Bone marrow (tissue), 2 donors: ENCODE measurements at places on chromosomes 16 and 17.

DNA sequence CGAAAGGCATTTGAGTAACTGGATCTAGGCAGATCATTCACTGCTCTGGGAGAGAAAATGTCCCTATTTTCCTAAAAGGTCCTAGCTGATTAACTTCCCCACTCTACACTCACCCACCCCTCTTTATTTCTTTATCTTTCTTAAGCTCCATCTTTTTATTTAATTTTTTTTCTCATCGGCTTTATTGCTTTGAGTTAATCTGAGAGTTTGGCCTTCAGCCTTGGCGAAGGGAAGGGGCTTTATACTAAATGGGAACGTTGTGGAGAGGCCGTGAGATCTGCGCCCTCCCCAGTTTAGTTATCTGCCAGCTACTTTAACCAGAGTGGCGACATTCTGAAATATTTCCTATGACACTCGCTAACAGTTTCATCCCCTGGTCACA is 882 bp upstream of the TOX3 start:
- no peak for DNase-seq

GRCh38 chr16:73043828-73044467 is 4.0 kb downstream of the ZFHX3 start:
- no peak for DNase-seq

DNA sequence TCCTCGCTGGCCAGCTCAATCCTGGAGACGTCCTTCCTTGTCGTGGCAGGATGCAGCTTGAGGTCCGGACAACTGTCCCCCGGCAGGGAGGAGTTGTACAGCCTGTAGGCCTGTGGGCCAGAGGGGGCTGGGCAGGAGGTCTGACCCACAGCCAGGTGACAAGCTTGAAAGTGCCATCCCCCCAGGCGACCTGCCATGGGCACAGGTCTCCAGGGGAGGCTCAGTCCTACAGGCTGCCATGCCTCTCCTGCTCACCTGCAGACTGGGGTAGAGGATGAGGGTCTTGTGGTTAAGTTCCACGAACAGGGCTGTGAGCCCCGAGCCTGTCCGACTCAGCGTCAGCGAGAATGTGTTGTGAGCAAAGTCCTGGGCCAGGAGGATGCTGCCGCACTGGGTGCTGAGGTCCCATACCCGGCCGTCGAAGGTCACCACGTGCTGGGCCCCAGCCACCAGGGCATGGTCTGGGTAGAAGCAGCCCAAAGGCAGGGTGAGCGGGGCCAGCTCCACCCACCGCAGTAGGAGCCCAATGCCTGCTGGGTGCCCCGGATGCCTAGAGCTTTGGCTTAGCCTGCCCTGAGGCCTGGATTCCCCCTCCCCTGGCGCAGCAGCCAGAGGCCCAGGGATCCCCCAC is 39.8 kb downstream of the RMI2 start:
- no peak for DNase-seq

DNA sequence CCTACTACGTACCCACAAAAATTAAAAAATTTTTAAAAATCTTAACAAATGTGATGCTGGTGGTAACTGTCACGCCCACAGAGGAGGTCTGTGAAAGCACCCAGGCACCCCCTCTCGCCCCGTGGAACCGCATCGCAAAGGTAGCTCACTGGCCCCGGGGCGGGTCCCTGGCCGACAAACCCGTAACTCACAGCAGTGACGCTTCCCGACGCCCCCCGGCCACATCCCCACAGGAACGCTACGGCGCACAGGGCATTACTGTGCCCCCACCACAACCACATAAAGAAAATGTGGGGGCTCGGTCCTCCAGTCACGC is 366 bp downstream of the ANKS3 start:
- DNase-seq: no peak

DNA sequence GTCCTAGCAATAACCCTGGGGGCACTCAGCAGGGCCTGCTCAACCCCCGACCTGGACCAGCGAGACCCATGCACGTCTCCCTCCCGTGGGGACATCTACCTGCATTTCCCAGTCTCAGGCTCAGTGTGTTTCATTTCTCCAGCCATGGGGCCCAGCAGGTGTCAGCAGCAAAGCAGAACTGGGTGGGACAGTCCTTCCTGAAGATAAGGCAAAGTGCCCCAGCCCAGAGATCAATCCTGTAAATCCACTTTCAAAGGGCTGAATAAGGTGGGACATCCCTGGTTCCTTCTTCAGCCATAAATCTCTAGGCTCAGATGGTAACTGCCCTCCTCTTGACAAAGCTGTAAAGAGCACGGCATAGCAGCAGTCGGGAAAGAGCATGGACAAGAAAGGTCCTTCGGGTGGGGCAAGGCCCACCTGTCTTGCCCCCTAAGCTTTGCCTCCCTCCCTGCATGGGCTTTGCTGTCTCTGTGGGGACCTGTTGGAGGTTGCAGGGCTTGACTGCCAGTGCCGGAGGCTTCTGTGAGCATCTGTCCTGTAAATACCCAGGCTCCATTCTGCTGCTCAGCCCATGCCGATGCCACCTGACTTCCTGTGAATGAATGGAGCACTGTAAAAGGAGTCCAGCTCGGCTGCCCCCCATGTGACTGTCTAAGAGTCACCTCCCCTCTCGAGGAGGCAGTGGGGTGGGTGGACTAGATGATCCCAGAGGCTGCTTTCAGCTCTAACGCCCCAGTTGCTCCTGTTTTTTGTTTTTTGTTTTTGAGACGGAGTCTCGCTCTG is 84.8 kb upstream of the TBC1D3K start:
- no peak for DNase-seq

- no peak for DNase-seq
Measured at GRCh38 chr17:10613775-10614513, 43.2 kb downstream of the MYH3 start.

DNA sequence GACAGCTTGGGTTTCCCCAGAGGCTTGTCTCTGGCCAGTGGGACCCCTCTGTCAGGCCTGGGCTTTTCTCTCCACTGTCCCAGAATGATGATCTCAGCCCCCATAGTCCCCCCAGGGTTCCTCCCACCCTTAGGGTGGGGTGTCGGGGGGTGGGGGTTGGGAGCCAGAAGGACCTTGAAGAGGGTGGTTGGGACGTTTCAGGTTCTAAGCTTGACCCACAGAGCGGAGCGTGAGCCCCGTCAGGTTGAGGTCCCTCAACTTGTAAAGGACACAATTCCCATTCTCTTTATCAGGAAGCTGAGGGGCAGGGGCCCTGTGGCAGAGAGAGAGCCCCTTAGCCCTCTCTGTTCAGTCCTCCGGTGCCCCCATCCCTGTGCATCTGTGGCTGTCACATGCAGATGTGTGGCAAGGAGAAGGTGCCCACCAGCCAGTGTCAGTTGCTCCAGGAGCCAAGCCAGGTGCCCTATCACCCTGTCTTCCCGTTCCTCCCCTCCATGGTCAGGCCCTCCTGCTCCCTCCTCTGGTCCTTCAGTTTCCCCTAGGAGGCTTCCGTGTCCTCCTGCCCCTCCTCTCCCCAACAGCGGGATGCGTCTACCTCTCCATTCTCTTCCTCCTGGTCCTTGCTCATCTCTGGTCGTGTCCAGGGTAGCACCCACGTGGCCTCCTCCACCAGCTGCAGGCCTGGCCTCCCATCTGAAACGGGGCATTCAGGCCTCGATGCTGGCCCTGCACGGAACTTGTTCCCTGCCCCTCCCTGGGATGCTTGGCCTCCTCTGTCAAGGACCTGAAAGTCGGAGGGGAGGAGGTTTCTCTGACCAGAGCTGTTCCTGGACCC is 1.5 kb upstream of the NTN3 start:
- DNase-seq: no peak

DNA sequence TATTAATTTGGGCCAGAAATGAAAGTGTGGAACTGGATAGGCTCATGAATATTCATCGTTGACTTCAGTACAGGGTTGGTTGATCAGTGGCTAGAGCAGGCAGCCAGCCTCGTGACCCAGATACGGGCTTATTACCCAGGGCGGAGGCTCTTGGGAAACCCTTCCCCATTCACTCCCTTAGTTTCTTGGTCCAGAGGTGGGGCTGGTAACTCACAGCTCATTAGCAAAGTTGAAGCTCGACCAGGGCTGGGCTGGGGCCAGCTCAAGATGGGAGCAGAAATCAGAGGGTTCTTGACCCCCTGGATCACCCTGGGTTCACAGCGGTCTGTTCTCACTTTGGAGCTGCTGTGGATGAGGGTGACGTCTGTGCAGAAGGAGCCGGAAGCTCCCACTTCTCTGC is 44.6 kb upstream of the GSE1 start:
- no peak for DNase-seq

DNA sequence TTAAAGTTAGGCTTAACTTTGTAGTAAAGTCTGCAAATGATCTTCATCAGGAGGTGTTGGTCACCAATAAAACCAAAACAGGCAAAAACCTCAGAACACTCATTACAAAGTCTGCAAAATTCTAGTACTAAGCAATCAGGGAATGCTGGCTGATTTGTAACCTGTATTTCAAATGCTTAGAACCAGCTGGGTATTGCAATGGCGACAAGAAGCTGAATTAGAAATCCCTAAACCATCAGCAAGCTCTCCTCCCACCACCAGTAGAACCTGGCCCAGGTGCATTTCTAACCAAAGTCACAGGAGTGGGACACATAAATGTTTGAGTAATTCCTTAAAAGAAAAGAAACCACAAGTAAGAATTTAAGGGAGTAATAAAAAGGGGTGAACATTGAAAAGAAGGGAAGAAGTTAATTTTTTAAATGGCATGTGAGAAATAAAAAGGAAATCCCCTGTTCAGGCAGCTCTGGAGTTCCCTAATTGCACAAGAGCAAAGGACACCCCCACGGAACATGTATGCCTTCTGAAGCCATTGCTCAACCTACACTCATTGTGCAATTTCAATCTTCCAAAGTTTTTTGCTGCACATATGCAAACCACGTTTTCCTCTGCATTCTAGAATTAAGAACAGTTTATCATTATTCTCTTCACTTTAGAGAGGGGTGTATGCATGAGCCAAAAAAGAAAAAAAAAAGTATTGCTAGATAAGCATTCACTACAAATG is 102.9 kb downstream of the HIC1 start:
- peak; percentile 35 for DNase-seq

GRCh38 chr16:364595-365491 is 5.5 kb downstream of the MRPL28 start:
- DNase-seq: no peak

DNA sequence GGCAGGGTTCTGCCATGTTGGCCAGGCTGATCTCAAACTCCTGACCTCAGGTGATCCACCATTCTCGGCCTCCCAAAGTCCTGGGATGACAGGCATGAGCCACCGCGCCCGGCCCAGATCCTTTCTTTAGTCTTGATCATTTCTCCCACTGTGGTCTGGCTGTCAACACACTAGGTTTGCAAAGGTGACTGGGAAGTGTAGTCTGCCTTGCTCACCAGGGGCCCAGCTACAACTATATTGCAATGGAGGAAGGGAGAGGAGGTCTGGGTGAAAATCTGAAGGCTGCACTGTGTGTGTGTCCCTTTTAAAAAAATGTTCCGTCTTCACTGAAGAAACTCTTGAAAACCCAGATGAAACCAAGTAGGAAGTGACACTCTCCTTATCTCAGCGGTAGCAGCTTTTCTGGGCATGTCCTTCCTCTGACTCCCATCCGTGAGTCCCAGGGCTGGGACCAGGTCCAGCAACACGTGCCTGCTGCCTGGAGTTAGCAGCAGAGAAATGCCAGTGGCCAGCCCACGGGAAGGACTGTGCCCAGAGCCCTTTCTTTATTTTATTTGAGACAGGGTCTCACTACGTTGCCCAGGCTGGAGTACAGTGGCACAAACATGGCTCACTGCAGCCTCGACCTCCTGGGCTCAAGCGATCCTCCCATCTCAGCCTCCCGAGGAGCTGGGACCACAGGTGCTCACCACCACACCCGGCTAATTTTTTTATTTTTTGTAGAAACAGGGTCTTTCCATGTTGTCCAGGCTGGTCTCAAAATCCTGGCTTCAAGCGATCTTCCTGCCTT is 17.8 kb upstream of the KIF19 start:
- DNase-seq: no peak

- DNase-seq: no peak
Measured at GRCh38 chr16:87185308-87185707, 131.9 kb downstream of the C16orf95 start.

- DNase-seq: no peak
Measured at GRCh38 chr17:57898487-57899311, 48.9 kb upstream of the MRPS23 start.

GRCh38 chr16:17965133-17965900 is 371.2 kb downstream of the NPIPA8 start:
- DNase-seq: no peak

- DNase-seq: no peak
Measured at GRCh38 chr16:79740252-79740651, 139.7 kb upstream of the MAF start.

GRCh38 chr17:51853857-51854256 is 304.7 kb downstream of the CA10 start:
- no peak for DNase-seq

DNA sequence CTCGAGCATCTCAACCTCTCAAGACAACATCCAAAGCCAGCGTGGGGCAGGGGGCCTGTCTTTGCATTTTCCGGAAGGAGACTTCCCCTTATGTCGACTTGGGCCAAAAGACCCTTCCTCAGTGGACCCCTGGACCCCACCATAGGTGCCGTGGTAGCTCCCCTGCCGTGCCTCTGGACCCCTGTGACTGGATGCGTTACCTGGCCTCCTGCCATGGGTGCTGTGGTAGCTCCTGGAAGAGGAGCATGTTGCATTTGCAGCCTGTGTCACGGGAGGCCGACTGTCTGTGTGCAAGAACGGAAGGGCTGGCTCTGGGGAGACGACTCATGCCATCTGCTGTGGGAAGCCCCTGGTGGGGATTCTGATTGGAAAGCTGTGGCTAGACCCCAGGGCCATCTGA is 130.1 kb downstream of the FOXL1 start:
- no peak for DNase-seq

GRCh38 chr17:80316927-80317705 is 56.5 kb downstream of the RNF213 start:
- DNase-seq: no peak

GRCh38 chr17:42522798-42523278 is 13.2 kb upstream of the NAGLU start:
- DNase-seq: no peak

DNA sequence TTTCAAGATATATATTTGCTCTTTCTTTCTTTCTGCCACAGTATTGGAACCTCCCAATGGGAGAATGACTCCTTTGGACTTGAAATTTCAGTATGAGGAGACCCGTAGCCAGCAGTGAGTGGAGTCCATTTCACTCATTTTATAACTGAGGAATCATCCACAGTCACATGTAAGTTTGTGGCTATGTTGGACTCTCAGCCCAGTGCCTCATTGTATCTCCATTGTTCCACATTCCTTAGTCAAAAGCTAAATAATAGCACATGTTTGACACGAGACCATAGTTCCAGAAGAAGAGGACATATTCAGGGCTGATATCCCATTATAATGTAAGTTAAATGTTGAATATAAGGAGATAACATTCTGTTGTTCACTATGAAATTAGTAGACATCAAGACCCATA is 12.7 kb upstream of the SPAG9 start:
- DNase-seq: no peak
